Ecto neural progenitor cell (in vitro differentiated cells): ENCODE measurements at places on chromosomes 16 and 17.

- DNase-seq = no peak
Observed at GRCh38 chr17:56231693-56232092, 78.4 kb downstream of the ANKFN1 start.

- DNase-seq = no peak
Observed at GRCh38 chr16:57485091-57485915, 990 bp downstream of the DOK4 start.

GRCh38 chr17:58488428-58488890 lies 251 bp upstream of the HSF5 start:
- DNase-seq = no peak

DNA sequence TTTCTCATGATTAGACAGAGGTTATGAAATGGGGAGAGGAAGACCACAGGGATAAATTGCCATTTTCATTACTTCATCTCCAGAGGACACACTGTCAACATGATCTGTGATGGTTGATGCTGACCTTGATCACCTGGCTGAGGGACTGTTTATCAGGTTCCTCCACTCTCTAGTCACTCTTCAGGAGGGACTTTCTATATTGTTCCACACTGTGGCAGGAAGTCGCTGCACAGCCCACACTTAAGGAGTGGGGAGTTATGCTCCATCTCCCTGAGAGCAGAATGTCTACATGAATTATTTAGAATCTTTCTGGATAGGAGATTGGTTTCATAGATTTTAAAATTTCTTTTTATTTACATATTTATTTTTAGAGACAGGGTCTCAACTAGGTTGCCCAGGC lies 46.7 kb downstream of the CYB5B start:
- DNase-seq = no peak

DNA sequence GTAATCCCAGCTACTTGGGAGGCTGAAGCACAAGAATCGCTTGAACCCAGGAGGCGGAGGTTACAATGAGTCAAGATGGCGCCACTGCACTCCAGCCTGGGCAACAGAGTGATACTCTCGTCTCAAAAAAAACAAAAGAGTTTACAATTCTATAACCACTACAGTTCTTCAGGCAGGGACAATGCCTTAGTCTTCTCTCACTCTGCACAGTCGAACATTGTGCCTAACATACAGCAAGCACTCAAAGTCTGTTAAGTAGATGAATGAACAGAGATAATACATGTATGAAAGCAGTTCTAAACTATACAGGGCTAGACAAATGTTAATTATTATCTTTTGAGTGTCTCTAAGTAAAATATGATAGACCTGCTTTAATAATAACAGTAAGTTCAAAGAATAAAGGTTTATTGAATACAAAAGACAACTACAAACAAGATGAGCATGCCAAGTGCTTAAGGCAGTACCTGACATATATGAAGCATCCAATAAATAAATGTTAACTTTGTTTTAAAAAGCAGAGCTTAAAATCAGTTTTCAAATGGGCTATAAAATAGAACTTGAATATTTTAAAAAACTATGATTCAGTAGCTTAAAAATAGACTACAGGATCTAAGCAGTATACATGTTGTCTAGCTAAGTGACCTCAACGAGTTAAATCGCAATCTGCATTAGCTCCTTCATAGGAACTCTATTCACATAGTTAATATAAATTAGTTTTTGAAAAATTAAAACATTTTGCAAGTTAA lies 19.3 kb downstream of the INTS2 start:
- no peak for DNase-seq

DNA sequence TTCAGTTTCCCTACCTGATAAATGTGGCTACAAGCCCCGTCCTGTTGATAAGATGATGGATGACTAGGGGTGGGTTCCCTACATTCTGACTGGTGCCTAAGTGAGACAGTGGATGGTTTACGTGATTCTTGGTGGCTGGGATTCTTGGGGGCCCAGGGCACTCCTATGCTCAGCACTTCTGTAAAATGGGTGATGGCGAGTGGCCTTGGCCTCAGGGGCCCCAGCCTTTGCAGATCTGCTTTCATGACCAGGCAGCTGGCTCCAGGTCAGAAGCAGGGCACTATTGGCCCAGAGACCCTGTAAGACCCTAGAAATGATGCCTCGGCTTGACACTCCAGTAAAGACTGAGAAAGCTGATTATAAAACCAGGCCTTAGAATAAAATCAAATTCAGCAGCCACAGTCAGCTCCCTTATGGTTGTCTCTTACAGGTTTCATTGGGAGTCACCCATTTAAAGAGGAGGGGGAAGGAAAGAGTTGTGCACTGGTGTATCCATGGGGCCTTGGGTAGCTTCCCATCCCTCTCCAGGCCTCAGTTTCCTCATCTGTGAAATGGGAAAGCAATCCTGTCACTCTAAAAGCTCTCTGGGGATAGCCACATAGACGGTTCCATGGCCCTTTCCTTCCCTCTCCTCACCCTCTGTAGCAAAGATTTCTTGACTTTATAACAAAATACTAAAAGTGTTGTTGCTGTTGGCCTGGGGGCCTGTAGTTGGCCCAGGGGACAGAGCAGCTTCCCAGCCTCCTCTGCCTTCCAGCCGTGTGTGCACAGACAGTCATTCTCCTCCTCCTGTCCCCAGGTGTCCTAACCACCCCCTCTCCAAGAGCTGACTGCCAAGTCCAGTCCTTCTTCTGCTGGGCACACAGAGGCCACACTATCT lies 1.2 kb downstream of the SNX20 start:
- DNase-seq = no peak

- peak; percentile 84 for DNase-seq
Observed at GRCh38 chr17:42276359-42276608, at the start of gene STAT5B. Gene STAT5B (minus strand): TSS chr17:42276391. CDS start chr17:42232127, 44,264 bp downstream.

DNA sequence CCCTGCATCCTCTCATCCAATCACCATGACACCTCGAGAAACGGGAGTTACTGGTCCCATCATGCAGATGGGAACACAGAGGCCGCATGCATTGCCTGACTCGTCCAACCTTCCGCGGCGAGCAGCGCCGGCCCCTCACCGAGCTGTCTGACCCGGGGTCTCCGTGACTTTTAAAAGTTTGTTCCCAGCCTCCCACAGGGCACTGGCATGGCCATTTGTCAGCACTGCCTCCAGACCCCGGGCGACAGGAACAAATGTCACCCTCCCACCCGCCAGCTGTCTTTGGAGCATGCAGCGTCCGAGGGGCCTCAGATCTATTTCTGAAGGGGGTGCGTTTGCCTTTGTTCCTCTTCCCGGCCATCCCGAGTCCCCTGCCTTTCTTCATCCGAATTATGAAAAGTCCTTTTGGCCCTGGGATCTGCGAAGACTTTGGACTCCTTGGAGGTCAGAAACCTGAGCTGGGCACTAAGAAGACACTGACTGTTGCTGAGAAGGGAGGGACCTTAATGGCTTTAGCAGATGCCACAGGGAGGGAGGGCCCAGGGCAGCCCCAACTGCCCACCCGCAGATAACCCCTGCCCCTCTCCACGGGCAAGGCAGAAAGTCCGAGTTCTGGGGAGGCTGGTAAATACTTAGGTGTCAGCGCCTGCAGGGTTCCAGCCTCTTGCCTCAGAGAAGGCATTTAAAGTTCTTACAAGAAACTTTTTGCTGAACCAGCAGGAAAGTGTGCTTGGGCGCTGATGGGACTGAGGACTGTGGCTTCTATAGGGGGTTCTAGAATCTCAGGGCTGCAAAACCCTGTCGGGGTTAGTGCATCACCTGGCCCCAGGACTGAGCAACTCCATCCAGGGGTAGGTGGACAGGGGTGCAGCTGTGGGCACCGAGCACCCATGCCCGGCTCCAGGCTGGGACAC lies 348.1 kb downstream of the FOXL1 start:
- no peak for DNase-seq

- DNase-seq = no peak
Observed at GRCh38 chr16:61149709-61150108, 886.5 kb downstream of the CDH8 start.

DNA sequence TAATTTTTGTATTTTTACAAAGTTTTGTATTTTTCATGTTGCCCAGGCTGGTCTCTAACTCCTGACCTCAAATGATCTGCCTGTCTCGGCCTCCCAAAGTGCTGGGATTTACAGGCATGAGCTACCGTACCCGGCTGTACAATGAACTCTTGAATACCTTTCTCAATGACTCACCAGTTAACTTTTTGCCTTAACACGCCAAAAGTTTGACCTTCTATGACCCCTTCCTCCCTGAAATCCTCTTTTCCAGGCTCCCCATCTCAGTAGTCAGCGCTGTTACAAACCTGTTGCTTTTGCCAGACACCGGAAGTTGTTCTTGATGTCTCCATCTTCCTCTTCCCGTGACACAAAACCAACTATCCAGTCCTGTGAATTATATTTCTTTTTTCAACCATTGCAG lies 158.1 kb upstream of the ASIC2 start:
- peak; percentile 15 for DNase-seq

- no peak for DNase-seq
Observed at GRCh38 chr17:8975091-8975725, 9.7 kb upstream of the PIK3R5 start.

- DNase-seq = no peak
Observed at GRCh38 chr16:80670170-80670865, 129.5 kb downstream of the DYNLRB2 start.

- no peak for DNase-seq
Observed at GRCh38 chr17:34644941-34645550, 65.7 kb downstream of the TMEM132E start.

DNA sequence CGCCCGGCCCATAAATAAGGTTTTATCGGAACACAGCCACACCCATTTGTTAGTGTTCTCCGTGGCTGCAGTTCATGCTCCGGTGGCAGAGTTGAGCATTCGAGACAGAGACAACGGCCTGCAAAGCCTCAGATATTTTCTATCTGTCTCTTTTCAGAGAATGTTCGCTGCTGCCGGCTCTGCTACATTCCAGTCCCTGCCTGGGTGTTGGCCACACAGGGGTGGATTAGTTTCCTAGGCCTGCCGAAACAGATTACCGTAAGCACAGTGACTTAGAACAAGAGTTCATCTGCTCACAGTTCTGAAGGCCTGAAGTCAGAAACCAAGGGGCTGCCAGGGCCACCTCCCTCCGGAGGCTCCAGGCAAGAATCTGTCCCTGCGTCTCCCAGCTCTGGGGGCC lies 19.1 kb upstream of the GSG1L start:
- no peak for DNase-seq

DNA sequence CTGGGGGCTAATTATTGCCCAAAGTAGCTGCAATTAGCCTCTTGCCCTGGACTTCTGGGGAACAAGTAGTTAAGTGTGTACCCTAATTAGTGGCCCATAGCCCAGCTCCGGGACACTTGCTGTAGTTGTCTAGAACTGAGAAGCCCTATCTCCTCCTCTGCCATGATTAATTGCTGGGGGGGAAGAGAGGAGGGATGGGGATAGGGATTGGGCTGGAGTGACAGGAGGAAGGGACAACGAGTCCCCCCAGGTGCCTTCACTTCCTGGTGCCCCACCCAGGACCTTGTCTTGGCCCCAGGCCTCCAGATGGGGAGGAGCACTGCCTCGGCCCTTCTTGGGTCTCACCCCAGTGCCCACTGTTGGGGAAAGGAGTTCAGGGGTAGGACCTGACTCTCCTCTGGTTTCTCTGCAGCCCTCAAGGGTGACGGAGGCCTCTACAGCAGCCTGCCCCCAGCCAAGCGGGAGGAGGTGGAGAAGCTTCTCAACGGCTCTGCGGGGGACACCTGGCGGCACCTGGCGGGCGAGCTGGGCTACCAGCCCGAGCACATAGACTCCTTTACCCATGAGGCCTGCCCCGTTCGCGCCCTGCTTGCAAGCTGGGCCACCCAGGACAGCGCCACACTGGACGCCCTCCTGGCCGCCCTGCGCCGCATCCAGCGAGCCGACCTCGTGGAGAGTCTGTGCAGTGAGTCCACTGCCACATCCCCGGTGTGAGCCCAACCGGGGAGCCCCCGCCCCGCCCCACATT lies 17.4 kb downstream of the NGFR start:
- peak; percentile 50 for DNase-seq

DNA sequence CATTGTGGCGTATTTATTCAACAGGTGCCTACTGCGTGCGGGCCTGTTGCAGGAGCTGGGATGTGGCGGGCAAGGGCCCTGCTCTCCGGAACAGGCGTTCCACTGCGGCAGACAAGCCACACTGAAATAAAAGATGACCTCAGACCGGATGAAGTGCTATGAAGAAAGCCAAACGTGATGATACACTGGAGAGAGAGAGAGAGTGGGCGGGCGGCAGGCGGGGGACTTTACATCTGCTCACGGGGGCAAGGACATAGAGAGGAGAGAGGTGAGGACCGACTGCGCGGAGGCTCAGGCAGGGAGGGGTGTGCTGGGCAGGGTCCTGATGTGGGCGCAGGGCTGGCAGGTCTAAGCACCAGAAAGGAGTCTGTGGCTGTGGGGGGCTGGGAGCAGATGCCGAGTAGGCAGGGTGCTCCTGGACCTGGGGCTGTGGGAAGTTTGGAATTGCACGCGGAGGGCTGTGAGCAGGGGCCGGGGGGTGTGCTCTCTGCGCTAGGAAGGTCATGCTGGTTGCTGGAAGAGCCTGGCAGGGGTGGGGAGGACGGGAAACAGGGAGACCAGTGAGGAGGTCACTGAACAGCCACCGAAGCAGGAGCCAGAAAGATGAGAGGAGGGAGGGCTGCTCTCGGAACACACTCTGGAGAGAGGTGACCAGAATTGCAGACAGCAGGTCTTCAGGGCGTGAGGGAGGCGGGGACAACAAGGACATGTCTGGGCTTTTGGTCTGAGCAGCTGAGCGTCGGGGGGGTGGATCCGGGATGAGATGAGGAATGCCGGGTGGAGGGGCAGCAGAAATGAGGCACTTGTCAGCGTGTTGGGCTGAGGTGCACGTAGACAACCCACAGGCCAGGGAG lies 9.9 kb downstream of the MXRA7 start:
- no peak for DNase-seq

- no peak for DNase-seq
Observed at GRCh38 chr17:32570081-32570396, 83.2 kb downstream of the CDK5R1 start.

GRCh38 chr17:7046127-7046724 lies 2.3 kb upstream of the SLC16A11 start:
- peak; percentile 81 for DNase-seq

DNA sequence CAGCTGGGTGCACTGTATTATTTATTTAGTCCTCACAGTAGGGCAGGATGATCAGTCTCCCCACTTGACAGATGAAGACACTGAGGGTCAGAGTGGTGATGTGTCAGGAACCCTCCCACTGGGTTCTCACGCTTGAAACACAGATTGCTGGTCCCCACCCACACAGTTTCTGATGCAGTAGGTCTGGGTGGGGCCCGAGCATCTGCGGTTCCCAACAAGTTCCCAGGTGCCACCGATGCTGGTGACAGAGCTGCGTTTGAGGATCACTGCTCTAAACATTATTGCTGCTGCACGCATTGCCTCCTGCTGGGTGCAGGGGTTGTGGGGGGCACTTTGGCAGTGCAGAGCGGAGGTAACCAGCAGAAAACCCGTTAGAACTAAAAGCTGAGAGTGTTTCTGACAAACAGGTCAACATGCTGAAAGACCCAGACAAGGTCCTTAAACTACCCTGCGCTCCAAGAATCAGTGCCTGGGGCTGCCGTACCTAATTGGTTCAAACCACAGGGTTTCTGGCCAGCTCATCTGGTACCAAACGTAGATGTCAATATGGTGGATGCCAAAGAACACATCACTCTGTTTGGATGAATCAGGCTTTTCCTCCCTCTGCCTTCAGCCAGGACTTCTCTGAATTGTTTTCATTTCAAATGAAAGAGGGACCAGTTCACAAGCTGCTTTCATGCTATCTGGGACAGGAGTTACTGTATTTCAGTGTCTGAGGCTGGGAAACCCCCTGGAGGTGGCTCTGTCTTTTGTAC lies 76.0 kb downstream of the ABCC1 start:
- no peak for DNase-seq
